ENCODE measurements at places on chromosomes 11 and 22. TPM values are rescaled to one million over a fixed set of nuclear protein-coding genes. Genes with fewer than 3 reads are reported as not detected.

Gene RBMXL2
- not detected for total RNA-seq

Gene C22orf42
- total RNA-seq: not detected

Gene RASD2
- under 0.01 TPM for total RNA-seq

Gene CTSF
- 15.9 TPM for total RNA-seq

Gene MUC15
- total RNA-seq: not detected

Gene TMEM9B
- 34.8 TPM for total RNA-seq

Gene TMEM258
- 185 TPM for total RNA-seq

Gene TENM4
- total RNA-seq: 16.4 TPM

Gene KCNA4
- total RNA-seq: not detected

Gene CSNK2A3
- 1.1 TPM for total RNA-seq

Gene TREH
- not detected for total RNA-seq

Gene DEPDC7
- total RNA-seq: 7.4 TPM

Gene UBXN1
- total RNA-seq: 193 TPM

Gene FOLR3
- 0.14 TPM for total RNA-seq

Gene OOSP4B
- total RNA-seq: not detected

Gene ADM2
- total RNA-seq: 2.4 TPM

Gene MS4A4A
- total RNA-seq: not detected

Gene BIRC2
- 35.1 TPM for total RNA-seq

Gene KREMEN1
- 15.4 TPM for total RNA-seq

Gene CRYBA4
- total RNA-seq: not detected

Gene LIN7C
- total RNA-seq: 46.7 TPM

Gene TOB2
- total RNA-seq: 11.2 TPM

Gene HORMAD2
- total RNA-seq: under 0.01 TPM

Gene UPK3A
- total RNA-seq: not detected

Gene CXCR5
- total RNA-seq: not detected

Gene FXYD2
- not detected for total RNA-seq

Gene IL17REL
- total RNA-seq: not detected

Gene PITPNM1
- total RNA-seq: 14.3 TPM

Gene SYT12
- total RNA-seq: 0.55 TPM

Gene BTG4
- not detected for total RNA-seq

Gene UBQLNL
- 0.14 TPM for total RNA-seq

Gene RIBC2
- not detected for total RNA-seq

Gene MRGPRE
- total RNA-seq: not detected

Gene TUBA8
- total RNA-seq: 0.43 TPM

Gene OR8G1
- total RNA-seq: not detected

Gene SUSD2
- total RNA-seq: 2.8 TPM

Gene ZBTB16
- 0.09 TPM for total RNA-seq

Gene APOL3
- total RNA-seq: 14.0 TPM

Gene SLC22A9
- total RNA-seq: not detected

Gene CCDC15
- total RNA-seq: 0.65 TPM

Gene LDHAL6A
- total RNA-seq: not detected

Gene CYP2D6
- 0.14 TPM for total RNA-seq

Gene NXPE4
- not detected for total RNA-seq

Gene PRPF19
- total RNA-seq: 35.5 TPM

Gene CHST1
- total RNA-seq: 0.37 TPM

Gene OR52A1
- total RNA-seq: not detected

Gene TEX54
- not detected for total RNA-seq

Gene MPZL2
- not detected for total RNA-seq

Gene AQP11
- total RNA-seq: 2.8 TPM

Gene GSTT2
- total RNA-seq: 0.14 TPM

Gene GRM5
- total RNA-seq: under 0.01 TPM

Gene SERHL2
- 4.4 TPM for total RNA-seq

Gene DDT
- 111 TPM for total RNA-seq
